ENCODE measurements at places on chromosomes 3 and 15. TPM values are rescaled to one million over a fixed set of nuclear protein-coding genes. Genes with fewer than 3 reads are reported as not detected.

DNA sequence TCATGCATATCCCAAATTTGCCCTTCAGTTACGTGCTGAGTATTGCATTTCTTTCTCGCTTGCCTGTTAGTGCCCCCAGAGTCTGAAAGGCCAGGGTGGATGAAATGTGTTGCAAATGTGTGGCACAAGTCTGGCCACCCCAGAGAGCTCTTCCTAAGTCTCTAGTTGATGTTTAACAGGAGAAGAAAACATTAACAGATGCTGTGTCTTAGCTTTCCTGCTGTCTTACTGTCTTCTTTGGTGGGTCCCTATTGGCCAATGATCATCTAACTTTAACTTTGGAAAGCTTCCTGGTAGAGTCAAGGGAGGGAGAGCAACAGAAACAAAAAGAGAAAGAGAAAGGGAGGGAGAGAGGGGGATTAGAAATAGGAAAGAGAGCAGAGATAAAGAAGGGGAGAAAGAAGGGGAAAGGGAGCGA lies 76.7 kb upstream of the P3H2 start:
- no peak for DNase-seq

DNA sequence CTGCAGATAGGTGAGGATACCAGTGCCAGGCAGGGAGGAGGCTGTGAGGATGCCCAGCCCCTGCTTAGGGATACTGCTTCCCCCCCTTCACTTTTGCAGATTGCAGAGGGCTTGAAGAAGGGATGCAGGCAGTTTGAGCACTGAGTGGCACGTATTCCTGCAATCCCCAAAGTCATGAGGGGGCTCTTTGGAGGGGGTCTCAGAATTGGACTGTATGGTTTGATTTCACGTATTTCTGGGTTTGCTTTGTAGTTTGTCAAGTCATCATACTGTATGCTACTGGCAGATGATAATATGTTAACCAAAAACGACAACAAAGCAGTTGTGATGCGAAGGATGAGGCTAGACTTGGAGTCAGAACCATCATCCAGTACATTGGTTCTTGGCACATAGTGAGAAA lies 28.1 kb downstream of the CHST14 start:
- DNase-seq: no peak

Gene WNT7A
- total RNA-seq: 0.38 TPM

DNA sequence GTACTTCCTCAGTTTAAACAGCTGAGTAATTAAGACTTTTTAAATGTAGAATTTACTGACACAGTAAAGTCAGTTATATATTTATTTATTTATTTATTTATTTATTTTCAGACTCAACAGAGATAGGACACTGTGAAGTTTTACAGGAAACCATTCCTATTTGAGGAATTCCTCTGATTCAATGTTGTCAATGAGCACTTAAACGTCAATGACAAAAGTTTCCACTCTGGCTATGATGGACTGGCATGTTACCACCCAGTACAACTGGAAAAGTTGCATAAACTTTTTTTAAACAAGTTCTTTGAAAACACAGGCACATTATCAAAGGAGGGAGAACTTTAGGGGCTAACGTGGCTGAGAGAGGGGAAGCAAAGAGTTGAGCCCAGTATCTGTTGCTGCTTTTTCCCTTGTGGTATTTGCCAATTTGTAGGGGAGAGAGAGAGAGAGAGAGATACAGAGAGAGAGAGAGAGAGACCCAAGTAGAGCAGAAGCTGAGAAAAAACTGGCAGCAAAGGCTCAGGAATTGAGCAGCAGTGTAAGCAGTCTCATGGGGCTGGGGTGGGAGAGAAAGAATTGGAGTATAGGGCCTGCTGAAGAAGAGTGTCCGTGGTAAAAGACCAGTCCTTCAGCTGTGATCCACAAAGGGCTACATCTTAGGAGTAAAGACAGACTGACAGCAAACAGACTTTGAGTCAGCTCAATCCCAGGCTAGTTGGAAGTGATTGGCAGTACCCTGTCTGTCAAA lies 18.3 kb upstream of the ACTC1 start:
- no peak for DNase-seq

GRCh38 chr3:139265131-139266016 lies 78.4 kb upstream of the MRPS22 start:
- DNase-seq: no peak

DNA sequence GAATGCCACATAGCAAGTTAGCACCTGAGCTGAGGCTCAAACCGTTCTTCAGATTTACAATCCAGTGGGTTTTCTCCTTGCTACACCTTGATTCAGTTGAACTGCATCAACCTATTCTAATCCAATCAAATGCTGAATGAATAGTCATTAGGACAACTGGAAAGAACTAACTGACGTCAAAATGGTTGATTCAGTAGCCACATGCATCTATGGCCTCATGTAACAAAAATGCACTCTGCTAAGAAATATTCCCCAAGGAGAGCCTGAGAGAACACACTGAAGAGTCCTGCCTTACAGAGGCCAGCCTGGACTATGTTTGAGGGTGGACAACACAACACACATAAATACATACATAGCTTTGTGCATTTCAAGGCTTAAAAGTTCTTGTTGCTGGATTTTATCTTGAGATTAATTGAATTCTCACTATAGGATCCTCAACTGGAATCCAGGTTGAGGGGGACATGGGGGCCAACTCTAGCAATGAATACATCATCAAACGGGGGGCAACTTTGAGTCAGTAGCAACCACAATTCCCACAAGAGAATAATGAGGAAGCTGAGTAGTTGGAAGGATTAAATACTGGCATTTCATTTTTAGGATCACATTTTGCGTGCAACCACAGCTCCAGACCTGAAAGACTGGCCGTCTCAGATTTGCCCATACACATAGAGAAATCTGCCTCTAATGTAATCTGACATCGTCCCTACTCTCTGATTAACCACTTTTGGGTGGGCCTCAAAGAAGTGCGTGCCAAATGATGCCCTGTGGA lies 280.2 kb upstream of the ICE2 start:
- no peak for DNase-seq

Gene IMPG2
- 0.11 TPM for total RNA-seq

DNA sequence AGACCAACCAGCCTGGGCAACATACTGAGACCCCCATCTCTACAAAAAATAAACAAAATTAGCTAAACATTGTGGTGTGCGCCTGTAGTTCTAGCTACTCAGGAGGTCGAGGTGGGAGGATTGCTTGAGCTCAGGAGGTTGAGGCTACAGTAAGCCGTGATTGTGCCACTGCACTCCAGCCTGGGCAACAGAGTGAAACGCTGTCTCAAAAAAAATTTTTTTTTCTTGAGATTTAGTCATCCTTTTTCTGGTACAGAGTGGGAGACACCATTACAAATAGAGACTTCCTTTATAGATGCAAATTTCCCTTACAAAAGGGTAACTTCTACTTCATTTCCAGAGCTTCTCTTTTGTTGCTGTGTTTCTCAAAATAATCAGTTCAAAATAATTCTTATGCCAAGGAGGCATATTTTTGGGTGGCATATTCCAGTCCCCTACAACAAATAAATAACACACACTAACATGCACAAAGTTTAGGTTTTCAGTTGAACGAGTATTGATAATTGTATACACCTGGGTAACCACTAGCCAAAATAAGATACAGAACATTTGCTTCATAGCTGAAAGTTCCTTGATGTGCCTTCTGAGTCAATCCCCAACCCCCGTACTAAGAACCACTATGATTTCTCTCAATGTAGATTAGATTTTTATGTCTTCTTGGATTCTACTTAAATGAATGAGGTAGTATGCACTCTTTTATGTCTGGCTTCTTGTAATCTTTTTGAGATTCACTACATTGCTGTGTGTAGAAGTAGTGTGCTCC lies 248.9 kb upstream of the PROK2 start:
- no peak for DNase-seq

- no peak for DNase-seq
Observed at GRCh38 chr3:112032098-112032731, 2.3 kb upstream of the TMPRSS7 start.

DNA sequence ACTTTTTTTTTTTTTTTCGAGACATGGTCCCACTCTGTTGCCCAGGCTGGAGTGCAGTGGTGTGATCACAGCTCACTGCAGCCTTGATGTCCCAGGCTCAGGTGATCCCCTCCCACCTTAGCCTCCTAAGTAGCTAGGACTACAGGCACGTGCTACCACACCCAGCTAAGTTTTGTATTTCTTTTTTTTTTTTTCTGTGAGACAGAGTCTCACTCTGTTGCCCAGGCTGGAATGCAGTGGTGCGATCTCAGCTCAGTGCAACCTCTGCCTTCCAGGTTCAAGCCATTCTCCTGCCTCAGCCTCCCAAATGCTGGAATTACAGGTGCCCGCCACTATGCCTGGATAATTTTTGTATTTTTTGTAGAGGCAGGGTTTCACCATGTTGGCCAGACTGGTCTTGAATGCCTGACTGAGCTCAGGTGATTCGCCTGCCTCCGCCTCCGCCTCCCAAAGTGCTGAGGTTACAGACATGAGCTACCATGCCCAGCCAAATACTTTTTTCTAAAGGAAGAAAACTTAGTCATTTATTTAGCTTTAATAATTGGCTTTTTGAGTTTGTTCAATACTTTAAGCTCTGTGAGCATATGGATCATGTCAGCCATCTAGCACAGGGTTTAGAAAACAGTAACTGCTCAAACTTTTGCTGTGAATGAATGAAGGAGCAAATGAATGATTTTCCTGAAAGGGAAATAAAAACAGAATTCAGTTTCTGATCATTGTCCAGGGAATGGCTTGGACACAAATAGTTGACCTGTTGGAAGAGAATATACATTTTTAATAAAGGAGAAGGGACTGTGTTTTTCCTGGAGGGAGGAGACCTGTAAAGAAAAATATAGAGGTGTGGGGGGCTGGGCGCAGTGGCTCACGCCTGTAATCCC lies 26.0 kb downstream of the UBE2E1 start:
- DNase-seq: no peak

DNA sequence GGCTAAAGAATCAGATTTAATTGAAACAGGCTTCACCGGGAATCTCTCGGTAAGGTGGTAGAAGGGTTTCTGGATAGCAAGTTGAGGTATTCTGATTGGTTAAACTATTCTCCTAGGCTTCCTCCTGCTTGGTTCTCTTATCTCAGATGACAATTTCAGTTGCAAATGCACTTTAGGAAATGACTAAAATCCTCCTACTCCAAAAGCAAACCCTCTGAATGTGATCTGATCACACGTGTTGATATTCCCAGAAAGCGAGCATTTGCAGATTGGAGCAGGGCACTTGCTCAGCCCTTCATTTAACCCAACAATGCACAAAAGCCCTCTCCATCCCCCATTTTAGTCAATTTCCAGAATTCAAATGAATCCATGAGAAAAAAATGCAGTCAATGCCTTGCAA lies 55.6 kb upstream of the ICE2 start:
- no peak for DNase-seq

DNA sequence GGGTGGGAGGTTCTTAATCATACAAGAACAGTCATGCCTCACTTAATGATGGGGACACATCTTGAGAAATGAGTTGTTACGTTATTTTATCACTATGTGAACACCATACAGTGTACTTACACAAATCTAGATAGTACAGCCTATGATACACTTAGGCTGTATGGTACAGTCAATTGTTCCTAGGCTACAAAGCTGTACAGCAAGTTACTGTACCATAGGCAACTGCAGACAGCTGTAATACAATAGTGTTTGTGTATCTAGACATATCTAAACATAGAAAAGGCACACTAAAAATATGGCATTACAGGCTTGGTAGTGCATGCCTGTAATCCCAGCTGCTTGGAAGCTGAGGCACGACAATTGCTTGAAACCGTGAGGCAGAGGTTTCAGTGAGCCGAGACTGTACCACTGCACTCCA lies 55.7 kb upstream of the PLXND1 start:
- no peak for DNase-seq

DNA sequence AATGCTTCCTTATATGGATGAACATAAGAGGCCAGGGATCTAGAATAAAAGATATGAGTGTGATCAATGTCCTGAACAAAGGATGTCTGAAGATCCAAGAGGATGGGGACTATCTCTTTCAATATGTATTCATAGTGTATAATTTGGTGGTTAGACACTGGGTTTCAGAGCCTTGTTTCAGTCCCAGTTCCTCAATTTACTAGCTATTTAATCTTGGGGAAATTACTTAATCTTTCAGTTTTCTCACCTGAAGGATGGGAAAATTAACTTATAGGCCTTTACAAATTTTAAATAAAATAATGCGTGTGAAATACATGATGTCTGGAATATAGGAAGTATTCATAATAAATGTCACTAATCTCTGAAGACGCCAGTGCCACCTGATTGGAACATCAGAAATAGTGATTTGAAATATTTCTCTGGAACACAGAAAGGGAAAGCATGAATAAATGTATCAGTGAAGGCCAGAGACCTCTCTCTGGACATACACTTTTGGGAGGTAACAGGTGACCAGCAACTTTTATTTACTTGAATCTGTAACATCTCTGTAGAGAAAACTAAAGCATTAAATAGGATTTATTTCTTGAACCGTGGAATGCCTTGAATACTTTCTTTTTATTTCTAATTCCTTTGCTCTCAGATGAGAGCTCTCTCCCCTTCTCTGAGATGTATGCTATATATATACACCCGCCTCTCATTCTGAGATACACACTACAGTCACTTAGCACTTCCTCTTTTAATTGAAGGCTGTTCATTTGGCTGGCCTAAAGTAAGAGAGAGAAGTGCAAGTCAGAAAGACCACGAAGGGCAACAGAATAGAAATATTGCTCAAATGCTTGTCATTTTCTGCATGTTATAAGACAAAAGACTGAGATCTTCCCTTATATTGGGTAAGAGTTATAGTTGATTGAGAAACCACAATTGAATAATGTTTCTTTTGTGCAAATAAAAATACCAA lies 407.1 kb downstream of the LSAMP start:
- DNase-seq: no peak

DNA sequence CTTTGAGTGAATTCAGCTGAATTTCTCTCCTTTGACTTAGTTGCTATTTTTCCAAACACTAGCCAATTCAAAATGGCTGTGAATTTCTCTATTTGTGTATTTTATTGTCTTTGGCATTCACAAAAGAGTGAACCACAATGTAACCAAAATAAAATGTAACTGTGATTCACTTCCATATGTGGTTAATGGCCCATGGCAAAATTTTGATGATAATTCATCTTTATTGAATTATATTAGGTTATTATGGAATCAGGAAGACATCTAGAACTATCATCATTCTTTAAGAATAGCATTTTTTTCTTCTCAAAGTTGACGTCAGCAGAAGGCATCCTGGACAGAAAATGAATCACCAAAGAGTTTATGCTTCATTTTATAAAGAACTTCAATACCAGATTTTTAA lies 705.3 kb upstream of the NAALADL2 start:
- DNase-seq: no peak

DNA sequence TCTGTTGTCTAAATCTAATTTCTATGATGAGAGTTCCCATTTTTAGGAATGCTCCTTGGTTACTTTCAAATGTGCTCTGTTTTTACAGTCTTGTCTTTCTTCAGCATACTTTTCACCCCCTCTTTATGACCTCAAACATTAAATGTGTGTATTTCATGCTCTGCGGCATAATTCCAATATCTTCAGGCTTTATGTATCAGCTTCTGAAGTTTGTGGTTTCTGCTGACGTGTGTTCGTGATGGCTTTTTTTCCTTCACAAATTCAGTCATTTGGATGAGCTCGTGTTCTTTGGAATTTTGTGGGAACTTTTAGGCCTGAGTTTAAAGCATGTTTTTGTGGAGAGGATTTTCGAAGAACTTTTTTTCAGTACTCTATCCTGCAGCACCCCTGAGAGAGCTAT lies 97.7 kb upstream of the CHRNA7 start:
- no peak for DNase-seq

Measured in CD8-positive, alpha-beta memory T cell (primary cell).